Cardiac septum (tissue), 1 donor: ENCODE measurements at places on chromosomes 11 and 22. TPM values are rescaled to one million over a fixed set of nuclear protein-coding genes. Genes with fewer than 3 reads are reported as not detected.

Gene ADORA2A
- total RNA-seq, result 5.3 TPM

Gene GGTLC2
- not detected for total RNA-seq

Gene PIWIL4
- 1.8 TPM for total RNA-seq

Gene OR5B21
- not detected for total RNA-seq

Gene FCHSD2
- 56.6 TPM for total RNA-seq

Gene ATL3
- total RNA-seq, result 15.1 TPM

Gene BARX2
- total RNA-seq, result not detected

Gene B4GALNT4
- 0.24 TPM for total RNA-seq

Gene GGT1
- 2.0 TPM for total RNA-seq

Gene PLXNB2
- total RNA-seq, result 85.7 TPM

Gene CRKL
- 55.5 TPM for total RNA-seq

Gene NAV2
- 50.8 TPM for total RNA-seq

Gene ZNRF3
- total RNA-seq, result 4.8 TPM

Gene FGF19
- not detected for total RNA-seq

Gene OR52N4
- total RNA-seq, result not detected
